Stimulated activated CD4-positive, alpha-beta T cell treated with anti-CD3 and anti-CD28 coated beads, Interleukin-1b, Interleukin-23, amount 100 ng/mL, for 24 hours (primary cell): ENCODE measurements at places on chromosomes 12 and 14.

DNA sequence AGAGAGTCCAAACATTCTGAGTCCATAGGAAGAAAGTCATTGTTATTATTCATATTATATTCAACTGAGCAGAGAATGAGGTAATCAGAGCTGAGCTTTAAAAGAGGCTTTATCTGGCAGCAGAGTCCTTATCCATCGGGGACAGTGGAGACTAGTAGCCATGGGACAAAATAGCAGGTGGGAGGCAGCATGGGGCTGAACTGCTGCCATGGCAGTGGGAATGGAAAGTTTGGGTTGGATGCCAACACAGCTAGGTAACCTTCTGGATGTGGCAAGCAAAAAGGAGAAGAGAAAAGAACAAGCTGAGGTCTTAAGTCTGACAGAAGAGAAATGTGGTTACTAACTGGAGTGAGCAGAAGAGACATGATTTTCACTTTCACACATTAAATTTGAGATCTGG, 71.0 kb upstream of the CDKN3 start:
- no peak for DNase-seq

- DNase-seq: no peak
These were observed 29.1 kb upstream of the ADAM20 start for GRCh38 chr14:70563869-70564268.

- DNase-seq: no peak
These were observed 41.6 kb upstream of the CAPRIN2 start for GRCh38 chr12:30796313-30796780.

- no peak for DNase-seq
These were observed 855.3 kb downstream of the DIO2 start for GRCh38 chr14:79356040-79356439.

GRCh38 chr12:92356425-92356824, 210.8 kb upstream of the BTG1 start:
- DNase-seq: no peak

- DNase-seq: no peak
These were observed 124.9 kb downstream of the TSPAN9 start for GRCh38 chr12:3202096-3202495.

GRCh38 chr12:49138587-49138986, 7.4 kb upstream of the TUBA1B start:
- no peak for DNase-seq

DNA sequence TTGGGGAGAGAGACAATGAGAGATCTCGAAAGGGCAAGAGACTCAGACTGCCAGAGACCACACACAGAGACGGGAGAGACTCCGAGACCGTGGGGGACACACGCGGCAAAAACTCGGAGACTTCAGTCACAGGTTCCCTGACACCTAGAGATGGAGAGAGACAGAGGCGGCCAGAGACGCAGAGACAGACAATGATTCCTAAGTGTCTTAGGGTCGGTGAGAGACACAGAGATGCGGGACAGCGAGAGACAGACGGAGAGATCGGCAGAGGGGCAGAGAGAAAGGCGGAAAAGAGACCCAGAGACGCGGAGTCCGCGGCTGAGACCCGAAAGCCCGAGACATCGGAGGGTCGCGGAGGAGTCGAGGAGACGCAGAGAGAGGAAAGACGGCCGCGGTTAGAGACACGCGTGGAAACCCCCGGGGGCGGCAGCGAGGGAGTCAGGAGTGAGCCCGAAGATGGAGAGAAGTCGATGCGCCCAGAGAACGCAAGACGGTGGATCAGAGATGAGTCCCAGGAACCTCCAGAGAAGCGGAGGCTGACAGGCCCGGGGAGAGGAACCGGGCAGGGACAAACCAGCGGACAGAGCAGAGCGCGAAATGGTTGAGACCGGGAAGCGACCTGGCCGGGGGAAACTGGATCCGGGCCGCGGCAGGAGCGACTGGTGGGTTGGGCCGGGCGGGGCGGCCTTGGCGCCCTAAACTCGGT, 7.8 kb downstream of the LHX5 start:
- DNase-seq: no peak

DNA sequence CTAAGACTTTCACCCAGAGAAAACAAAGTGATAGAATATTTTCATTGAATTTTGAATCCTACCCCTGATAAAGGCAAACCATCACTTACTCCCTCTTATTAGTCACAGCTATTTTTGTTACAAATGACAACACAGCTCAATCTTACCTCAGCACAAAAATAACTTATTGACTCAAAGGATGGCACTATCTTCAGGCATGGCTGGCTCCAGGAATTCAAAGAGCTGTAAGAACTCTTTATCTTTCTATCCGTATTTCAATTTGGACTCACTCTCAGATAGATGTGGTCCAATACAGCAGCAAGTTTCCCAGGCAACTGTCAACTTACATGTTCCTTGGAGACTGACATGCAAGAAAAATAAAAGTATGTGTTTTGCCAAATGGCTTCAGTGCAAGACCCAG, 709.4 kb upstream of the MDGA2 start:
- no peak for DNase-seq

- no peak for DNase-seq
These were observed 2.9 kb downstream of the LLPH start for GRCh38 chr12:66127650-66128049.

- no peak for DNase-seq
These were observed 2.8 kb downstream of the TBX5 start for GRCh38 chr12:114403011-114403689.

GRCh38 chr12:112961536-112961935, 16.8 kb upstream of the OAS2 start:
- DNase-seq: no peak

DNA sequence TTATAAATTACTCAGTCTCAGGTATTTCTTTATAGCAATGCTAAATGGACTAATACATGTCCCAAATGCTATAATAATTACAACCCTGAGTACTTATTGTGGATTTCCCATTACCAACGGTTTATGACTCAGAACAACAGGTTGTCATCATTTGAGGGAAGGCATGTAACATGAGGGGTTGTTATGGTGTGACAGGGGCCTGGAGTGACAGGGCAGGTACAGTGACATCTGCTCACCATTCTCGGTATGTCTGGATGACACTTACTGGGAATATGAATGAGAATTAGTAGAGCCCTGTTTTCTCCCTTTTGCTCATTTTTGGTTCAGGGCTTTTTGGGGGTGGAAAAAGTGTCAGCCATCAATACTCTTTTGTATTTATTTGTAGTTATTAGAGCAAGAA, 36.2 kb upstream of the FERMT2 start:
- no peak for DNase-seq

GRCh38 chr14:51295646-51296263, 55.7 kb downstream of the TMX1 start:
- DNase-seq: no peak

- DNase-seq: no peak
These were observed 275.0 kb upstream of the G2E3 start for GRCh38 chr14:30283822-30284446.

GRCh38 chr12:4960030-4960429, 50.3 kb downstream of the KCNA1 start:
- DNase-seq: no peak

DNA sequence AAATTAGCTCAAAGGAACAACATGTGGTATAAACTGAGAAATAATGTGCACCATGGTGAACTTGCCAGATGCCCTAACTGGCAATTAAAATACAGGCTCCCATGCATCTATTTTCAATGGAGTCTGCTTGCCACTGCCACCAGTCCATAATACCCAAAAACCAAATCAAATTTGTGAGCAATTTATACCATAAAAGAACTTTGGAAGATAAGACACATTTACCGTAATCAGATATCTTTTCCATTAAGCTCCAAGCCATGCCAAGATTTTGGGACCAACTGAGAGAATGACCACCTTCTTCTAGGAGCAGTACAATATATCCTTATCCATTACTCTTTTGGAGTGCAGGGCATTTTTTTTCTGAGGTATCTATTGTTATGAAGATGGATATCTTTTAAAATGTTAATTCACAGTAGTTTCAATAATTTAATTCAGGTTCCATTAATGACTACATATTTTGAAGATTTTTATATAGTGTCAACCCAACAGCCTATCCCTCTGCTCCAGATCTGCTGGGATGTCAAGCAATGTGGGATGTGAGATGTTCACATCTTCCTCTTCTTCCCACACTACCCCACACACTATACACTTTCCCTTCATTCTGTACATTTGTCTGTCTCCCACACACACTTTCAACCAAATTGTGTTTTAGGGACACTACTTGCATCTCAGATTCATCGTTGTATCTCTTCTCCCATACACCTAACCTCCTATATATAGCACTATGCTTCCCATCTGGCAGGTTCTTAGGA, 53.3 kb downstream of the KIF21A start:
- no peak for DNase-seq

DNA sequence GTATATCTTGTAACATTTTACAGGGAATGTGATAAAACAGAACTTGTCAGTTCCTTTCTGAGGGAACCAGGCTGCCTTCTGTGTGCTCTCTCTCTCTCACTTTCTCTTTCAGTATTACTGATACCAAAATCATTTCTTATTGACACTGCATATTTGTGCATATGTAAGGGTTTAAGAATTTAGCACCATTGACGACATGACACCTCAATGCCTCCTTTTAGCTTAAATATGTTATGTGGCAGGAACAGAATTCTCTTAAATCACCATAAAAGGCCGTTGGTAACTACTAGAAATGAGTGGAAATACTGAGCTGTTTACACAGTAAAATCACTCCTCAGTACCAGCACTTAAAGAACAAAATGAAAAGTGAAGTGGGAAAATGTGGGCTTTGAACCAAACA, 457.7 kb upstream of the SYT1 start:
- no peak for DNase-seq

DNA sequence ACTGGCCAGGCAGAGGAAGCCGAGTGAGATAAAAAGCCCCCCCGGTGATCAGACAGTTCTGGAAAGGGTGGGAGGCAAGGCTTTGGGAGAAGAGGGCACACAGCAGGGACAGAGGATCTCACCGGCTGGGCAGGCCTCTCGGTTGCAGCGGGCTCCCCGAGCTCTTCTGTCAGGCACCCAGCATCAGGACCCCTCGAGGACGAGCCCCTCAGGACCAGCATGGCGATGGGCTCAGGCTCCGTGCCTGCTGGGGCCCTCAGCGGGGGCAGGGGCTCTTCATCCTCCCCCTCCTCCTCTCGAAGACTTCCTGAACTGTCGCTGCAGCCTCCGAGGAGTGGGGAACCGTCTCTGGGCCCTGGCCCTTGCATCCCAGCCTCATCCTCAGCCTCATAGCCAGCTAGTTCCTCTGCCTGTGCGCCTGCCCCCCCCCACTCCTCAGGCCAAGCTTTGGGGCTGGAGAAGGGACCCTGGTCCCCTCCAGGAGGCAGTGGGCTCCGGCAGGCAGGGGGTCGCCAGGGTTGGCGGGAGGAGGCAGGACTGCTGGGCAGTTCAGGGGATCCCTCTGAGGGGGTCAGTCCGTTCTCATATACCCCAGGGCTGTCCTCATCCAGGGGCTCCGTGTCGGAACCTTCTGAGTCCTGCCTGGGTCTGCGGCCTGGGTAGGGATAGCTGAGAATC, 3.4 kb upstream of the AP1G2 start:
- DNase-seq: no peak

- DNase-seq: no peak
These were observed 126.0 kb downstream of the BTG1 start for GRCh38 chr12:92019491-92020277.

DNA sequence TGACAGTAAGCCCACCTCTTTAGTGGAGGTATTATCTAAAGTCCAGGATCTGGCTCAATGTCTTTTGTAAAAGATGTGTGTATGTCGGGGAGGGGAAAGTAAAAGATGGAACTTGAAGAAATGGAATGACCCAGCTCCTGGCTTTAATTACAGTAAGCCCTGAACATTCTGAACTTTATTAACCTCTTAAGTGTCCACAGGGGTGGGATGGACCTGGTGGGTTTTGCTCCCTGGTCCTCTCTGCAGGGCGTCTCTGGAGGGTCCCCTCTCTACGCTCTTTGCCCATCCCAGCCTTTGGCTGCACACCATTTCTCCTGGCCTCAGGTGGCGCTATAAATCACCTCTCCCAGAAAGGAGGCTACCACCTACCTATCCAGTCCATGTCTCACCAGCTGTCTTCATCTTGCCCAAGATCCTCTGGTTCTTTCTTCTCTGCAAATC, 3.7 kb upstream of the CISTR start:
- no peak for DNase-seq

- DNase-seq: no peak
These were observed 5.7 kb downstream of the DENND5B start for GRCh38 chr12:31585271-31585670.

- DNase-seq: no peak
These were observed 188.0 kb downstream of the CFAP54 start for GRCh38 chr12:96677363-96677762.

GRCh38 chr14:51242545-51243490, 2.8 kb downstream of the TMX1 start:
- no peak for DNase-seq

- DNase-seq: no peak
These were observed 59.4 kb upstream of the KCNMB4 start for GRCh38 chr12:70306676-70307075.

- no peak for DNase-seq
These were observed 417.5 kb downstream of the LRIG3 start for GRCh38 chr12:58502841-58503240.

DNA sequence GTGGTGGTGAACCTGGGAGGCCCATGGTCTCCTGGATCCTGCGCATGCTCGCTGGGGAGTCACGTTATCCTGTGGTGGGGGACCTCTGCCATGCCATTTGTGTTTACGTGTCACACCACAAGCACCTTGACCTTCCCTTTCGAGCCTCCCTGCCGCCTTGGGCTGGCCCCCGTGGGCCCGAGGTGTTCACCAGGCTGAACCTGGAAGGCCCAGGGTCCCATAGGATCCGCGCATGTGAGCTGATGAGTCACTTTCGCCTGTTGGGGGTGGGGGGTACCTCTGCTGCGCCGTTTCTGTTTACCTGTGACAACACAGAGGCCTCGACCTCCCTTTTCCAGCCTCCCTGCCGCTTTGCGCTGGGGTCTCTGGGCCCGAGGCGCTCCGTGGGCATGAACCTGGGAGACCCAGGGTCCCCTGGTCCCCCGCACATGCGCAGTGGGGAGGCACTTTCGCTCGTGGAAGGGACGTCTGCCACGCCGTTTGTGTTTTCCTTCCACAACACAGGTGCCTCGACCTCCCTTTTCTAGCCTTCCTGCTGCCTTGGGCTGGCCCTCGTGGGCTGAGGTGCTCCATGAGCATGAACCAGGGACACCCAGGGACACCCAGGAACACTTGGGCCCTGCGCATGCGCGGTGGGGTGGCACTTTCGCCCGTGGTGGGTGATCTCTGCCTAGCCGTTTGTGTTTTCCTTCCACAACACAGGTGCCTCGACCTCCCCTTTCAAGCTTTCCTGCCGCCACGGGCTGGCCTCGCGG, 334.1 kb downstream of the ALG10 start:
- DNase-seq: no peak

DNA sequence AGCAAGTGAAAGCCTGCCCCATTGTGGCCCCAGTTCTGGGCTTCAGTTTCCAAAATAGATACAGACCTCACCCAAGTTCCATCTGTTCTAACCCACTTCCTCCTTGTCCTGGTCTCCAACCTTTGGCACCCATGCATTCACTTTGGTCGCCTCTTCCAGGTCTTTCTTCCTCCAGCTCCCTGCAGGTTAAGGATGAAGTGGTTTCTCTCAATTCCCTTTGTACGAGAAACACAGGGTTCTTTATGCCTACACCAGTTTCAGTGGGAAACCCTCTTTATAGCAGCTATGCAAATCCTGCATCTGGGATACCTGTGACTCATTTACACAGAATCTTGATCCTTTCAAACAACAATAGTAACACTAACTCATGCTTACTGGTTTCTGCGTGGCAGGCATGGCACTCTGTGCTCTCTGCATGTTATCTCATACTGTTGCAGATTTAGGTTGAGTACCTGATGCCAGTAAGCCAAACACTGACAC, 110.6 kb upstream of the AMIGO2 start:
- no peak for DNase-seq

- no peak for DNase-seq
These were observed 19.4 kb downstream of the TPH2 start for GRCh38 chr12:71958056-71958455.

GRCh38 chr14:22545842-22546721, 42.9 kb downstream of the DAD1 start:
- no peak for DNase-seq
